ENCODE measurements at places on chromosomes 6 and 20.

DNA sequence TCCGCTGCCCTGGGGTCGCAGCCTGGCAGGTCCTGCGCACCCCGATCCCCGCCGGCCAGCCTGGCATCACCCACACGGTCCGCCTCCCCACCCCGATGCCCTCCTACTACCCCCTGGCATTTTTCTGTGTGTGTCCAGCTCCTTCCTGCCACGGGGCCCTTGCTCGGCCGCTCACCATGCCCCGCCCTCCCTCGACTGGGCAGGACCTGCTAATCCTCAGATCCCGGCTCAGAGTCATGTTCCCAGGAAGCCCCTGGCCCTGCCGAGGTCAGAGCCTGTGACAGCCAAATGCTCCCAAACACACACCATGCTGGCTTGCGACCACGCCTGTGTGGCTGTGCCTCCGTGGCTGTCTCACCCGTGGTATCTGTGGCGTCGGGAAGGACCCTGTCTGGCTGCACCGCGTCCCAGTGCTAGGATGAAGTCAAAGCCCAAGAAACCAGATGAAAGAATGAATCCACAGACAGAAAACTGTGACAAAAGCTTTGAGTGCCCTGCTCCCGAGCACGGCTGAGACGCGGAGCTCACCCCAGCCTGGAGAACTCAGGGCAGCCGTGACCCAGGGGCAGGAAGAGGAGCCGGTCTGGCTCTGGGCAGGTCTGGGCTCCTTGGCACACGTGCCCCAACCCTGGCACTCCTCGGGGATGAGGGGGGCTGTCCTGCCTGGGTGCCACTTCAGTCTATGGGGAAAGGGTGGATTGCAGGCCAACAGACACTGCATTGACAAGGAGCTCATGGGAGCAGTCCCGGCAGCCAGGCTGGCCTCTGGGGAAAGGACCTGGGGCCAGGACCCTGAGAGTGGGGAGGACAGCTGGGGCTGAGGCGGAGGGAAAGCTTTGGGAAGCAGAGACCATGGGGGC, 20.8 kb upstream of the SLCO4A1 start:
- DNase-seq, result no peak

- DNase-seq, result no peak
Measured at GRCh38 chr6:163532526-163533078, 118.1 kb downstream of the QKI start.

- DNase-seq, result no peak
Measured at GRCh38 chr6:26575494-26575939, 21.2 kb upstream of the ABT1 start.

- DNase-seq, result no peak
Measured at GRCh38 chr6:66735106-66735890, 1028.3 kb upstream of the EYS start.

- peak; percentile 20 for DNase-seq
Measured at GRCh38 chr6:41894366-41895299, 542 bp downstream of the USP49 start.

- DNase-seq, result no peak
Measured at GRCh38 chr6:44091981-44092884, 35.0 kb downstream of the MRPL14 start.

- DNase-seq, result no peak
Measured at GRCh38 chr6:29729774-29730328, 6.6 kb downstream of the HLA-F start.

DNA sequence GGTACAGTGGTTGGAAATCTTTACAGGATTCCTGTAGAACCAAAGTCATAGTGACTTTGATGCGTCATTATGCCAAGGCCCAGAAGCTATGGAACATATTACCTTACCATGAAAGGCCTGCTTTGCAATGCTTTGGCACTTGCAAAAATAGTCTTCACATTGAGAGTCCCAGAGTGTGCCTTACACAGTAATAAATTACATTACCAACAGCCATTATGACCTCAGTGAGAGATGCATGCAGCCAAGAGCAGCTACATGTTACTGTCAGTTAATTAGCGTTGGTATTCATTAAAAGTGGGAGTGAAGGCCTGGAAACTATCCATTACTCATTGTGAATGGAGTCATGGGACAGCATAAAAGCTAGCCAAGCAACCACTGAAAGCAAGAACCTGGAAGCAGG, 39.2 kb upstream of the HDDC2 start:
- DNase-seq, result no peak

GRCh38 chr20:15656124-15656523, 917.1 kb downstream of the KIF16B start:
- no peak for DNase-seq

DNA sequence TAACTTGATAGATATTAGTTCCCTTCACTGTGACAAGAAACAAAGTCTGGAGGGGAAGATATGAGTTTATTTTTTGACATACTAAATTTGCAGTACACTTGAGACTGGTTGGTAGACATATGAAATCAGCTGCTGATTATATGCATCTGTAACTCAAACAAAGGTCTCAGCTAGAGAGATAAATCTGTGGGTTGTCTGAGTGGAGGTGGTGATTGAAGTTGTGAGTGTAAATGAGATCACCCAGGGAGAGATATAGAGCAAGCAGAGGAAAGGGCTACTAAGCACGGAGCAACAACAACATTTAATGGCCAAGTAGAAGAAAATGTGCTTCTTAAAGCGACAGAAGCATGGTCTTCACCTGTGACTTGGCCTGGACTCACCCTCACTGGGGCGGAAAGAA, 173.2 kb upstream of the EYA4 start:
- DNase-seq, result no peak

DNA sequence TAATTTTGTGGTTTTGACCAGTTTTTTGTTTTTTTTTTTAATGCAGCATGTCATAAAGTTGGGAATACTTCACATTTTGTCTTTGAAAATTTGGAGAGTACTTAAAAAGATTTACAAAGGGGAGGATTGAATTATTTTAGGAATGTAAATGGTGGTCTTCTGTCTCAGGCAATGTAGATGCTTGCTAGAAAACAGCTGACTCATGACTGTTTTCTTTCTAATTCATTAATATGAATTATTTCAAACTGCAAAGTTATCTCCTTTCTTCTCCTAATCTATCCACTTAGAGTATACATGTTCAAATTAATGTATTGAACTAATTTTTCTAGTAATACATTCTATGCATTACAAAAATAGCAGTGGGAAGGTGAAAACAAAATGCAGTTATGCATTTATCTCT, 24.9 kb downstream of the HCRTR2 start:
- DNase-seq, result no peak

DNA sequence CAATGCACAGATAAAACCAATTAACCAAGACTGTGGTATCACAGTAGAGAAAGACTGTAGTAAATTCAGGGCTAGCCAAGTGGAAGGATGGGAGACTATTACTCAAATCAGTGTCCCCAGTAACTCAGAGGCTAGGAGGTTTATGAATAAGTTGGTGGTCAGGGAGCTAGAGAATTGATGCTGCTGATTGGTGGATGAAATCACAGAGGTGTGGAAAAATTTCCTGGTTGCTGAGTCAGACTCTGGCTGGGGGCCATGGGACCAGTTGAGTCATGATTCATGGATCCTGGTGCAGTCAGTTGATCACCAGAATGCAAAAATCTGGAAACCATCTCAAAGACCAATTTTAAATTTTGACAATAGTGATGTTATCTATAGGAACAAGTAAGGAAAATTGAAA, 555.9 kb downstream of the C6orf118 start:
- no peak for DNase-seq

GRCh38 chr6:157946865-157947532, 34.7 kb upstream of the SYNJ2 start:
- no peak for DNase-seq

DNA sequence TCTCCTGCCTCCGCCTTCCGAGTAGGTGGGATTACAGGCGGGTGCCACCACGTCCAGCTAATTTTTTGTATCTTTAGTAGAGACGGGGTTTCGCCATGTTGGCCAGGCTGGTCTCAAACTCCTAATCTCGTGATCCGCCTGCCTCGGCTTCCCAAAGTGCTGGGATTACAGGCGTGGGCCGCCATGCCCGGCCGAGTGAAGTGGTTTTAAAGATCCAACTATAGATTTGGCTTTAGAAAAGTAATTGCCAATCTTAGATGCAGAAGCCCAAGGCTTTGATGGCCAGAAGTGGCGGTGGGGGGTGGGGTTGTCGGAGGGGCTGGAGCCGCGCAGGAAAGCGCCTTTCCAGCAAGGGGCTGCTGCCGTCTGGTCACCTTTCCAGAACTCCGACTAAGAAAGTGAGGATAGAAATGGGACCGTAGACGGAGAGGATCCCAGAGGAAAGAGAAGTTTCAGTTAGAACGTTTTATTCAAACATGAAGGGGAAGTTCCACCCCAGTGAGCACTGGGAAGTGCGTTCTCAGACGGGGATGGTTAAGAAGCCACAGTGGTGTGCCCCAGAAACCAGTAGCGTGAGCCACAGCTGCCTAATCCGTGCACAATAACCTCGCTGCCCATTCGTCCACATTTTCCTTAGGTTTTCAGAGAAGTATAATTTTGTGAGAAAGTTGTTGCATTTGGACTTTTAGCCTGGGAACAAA, 69.7 kb downstream of the DLL1 start:
- DNase-seq, result peak; percentile 3
